ENCODE measurements at places on chromosomes 3 and 15.

- no peak for DNase-seq
Observed at GRCh38 chr3:192564611-192565010, 162.7 kb downstream of the FGF12 start.

GRCh38 chr3:123584284-123584987 lies 417 bp downstream of the HACD2 start:
- DNase-seq, result peak; percentile 80

- no peak for DNase-seq
Observed at GRCh38 chr3:31065765-31066164, 171.3 kb upstream of the GADL1 start.

GRCh38 chr3:12777171-12777570 lies 18.1 kb upstream of the TMEM40 start:
- DNase-seq, result no peak

DNA sequence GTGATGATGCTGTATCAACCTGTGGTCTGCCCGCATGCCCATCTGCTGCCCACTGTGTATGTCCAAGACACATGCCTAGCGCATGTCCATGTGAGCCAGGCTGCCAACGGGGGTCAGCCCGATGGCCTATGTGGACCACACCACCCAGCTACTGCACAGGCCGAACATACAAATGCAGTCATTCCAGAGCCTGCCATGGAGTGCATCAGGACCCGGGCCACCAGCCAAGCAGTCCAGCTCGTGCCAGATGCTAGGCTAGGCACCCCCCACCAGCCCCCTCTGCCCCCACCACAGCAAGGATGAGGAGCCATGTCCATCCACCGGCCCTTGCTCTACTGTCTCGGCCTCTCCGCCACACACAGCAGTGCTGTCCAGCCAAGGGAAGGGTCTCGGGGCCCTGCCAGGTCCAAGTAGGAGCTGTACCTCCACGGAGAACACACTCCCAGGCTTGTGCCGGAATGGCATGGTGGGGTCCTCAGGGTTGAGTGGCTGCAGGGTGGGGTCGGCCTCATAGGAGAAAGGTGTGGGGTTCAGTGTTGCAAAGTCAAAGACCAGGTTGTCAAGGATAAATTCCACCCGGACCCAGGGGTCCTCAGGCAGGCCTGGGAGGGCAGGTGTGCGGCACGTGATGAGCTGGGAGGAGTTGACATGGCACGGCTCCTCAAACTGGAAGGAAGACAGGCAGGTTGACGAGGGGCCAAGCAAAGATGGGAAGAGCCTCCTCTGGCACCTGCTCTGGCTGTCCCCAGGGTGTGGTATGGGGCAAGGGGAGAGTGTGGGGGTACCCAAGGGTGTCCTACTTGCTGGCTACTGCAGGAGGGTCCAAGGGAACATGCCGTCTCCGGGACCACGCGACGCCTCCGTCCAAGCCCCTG lies 15.3 kb downstream of the PLXNB1 start:
- DNase-seq, result peak; percentile 40

GRCh38 chr3:176872771-176873209 lies 324.5 kb downstream of the TBL1XR1 start:
- DNase-seq, result no peak

DNA sequence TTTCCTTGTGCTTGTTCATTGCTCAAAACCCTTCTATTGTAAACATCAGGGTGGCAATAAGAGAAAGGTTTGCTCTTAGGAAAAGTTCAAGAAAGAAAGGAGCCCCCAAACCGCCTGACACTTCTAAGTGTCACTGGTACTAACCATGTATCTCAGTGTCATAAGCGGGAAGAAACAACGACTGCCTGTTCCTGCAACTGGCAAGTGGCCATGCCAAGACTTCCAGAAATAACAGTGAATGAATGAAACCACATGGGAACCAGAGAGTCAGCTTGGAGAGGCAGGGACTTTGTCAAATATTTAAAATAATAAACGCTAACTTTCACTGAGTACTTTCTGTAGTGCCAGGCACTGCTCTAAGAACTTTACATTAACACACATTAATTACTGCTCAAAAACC lies 1.1 kb downstream of the PLSCR2 start:
- no peak for DNase-seq

DNA sequence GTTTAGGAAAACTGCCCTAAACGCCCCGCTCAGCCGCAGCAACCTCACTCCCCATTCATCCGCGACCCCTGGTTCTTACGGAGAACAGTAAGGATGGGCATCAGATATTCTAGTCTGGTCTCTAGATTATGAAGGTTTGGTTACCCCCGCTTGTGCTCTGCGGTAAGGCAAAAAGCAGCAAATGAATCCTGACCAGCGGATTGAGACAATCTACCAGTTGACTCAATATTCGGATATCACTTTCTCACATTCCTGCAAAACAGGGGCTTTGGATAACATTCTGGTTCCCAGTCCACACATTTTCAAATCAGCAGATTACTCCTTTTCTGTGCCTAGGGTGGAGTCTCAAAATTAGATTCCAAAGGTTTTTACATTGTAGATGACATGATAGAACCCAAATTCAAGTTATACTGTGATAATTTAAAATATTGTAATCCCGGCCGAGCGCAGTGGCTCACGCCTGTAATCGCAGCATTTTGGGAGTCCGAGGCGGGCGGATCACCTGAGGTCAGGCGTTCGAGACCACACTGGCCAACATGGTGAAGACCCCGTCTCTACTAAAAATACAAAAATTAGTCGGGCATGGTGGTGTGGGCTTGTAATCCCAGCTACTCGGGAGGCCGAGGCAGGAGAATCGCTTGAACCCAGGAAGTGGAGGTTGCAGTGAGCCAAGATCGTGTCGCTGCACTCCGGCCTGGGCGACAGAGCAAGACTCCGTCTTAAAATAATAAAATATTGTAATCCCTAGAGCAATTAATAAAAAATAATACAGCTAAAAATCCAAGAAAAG lies 1.1 kb upstream of the CYFIP1 start:
- no peak for DNase-seq

GRCh38 chr15:83698294-83698693 lies 44.4 kb downstream of the ADAMTSL3 start:
- DNase-seq, result no peak

- no peak for DNase-seq
Observed at GRCh38 chr15:88651971-88652370, 13.2 kb downstream of the ISG20 start.

DNA sequence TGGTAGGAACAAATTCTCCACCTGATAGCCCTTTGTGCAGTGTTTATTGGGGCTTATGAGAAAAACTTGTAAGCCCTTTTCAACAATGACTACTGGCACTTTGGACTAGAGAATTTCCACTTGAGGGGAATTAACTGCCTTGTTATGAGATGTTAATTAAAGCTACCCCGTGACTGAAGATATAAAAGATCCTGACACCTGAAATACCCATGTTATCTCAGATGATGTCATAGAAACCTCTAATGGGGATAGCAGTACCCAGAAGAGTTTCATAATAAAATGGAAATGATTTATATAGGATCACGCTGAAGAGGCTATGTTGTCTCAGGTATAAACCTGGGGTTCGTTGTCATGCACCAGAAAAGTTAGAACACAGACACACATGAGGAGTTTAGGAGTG lies 14.5 kb upstream of the STAC start:
- DNase-seq, result no peak

GRCh38 chr3:102790747-102791325 lies 356.0 kb downstream of the ZPLD1 start:
- no peak for DNase-seq

DNA sequence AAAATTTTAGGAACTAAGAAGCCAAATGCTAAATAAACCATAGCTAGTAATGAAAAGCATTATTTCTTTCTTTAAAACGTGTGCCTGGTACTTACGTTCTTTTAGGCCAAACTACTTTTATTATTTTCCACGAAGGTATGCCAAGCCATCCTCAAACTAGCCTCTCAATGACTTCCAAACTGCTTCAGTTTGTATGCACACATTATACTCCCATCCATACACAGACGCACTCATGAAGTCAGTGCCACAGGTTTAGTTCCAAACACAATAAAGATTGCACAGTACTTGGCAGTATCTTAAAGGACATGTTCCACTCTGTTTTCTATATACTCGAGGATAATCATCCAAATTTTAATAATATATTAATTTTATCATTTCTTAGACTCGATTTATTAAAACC lies 609.2 kb upstream of the ZNF385D start:
- DNase-seq, result no peak

DNA sequence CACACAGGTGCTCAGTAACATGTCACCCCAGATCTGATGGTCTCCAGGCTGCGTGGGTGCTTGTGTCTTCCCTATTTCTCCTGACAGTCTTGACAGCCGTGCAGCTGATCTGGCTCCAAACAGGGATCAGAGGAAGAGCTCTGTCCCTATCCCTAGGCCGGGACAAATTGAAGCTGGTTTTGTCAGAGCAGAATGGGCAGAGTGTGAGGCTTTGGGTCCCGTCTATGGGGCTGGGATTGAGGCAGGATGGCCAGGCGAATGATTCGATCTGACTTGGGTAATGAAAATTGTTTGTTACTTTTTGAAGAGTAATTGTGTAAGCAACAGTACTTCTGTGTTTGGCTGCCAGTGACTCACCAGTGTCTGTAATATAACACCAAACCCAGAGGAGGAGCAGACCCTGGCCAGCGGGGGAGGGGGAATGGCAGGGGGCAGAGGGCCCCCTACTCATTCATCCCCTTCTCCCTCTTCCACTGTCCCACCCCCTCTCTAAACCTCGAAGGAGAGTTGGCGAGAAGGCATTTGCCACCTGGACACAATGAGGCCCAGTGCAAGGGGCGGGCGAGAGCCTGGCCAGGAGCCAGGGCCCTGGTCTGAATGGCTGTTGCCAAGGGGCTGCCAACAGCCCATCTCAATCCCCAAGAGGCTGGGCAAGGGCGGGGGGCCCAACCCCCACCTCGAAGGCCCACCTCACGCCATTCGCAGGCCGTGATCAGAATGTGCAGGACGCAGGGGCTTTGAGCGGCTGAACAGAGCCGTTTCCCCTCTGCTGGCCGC lies 4.9 kb upstream of the MAGEF1 start:
- peak; percentile 58 for DNase-seq

GRCh38 chr15:26232691-26233090 lies 369.6 kb upstream of the ATP10A start:
- DNase-seq, result no peak

DNA sequence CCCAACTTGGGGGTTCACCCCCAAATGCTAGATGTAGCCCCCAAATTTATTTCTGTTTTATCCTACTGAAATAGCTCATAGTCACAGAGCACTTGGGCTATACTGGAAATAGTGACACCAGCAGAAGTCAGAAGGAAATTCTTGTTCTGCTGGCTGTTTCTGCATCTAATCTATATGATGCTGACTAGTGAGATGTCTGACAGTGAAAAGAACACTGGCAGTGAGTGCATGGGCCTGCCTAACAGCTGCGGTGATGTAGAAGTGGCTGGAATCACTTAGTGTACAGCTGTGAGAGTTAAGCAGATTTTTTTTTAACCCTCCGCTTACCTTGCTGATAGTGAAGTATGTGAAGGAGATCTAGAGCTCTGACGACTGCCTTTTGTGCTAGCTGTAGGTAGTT lies 14.0 kb downstream of the TTC14 start:
- no peak for DNase-seq

GRCh38 chr3:161026612-161027510 lies 78.3 kb downstream of the B3GALNT1 start:
- DNase-seq, result no peak

DNA sequence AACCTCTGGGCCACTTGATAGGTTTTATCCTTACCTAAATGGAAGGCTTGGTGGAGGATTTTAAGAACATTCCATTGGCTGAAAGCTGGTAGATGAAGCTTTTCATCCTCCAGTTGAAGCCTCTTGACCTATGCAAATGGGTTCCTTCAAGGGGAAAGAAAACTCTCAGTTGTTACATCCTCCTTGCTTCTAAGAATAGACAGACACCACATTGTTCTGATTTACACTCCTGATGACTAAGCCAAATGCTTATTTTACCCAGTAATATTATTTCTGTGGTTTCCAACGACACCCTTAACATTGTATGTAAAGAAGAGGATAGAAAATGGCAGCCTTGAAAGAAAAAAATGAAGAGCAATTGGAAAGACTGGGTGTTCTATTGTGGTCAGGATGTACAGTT lies 480.5 kb downstream of the OTOL1 start:
- no peak for DNase-seq

- DNase-seq, result no peak
Observed at GRCh38 chr3:112374333-112374734, 41.4 kb downstream of the CD200 start.

GRCh38 chr3:141212101-141212500 lies 19.5 kb upstream of the PXYLP1 start:
- DNase-seq, result no peak

DNA sequence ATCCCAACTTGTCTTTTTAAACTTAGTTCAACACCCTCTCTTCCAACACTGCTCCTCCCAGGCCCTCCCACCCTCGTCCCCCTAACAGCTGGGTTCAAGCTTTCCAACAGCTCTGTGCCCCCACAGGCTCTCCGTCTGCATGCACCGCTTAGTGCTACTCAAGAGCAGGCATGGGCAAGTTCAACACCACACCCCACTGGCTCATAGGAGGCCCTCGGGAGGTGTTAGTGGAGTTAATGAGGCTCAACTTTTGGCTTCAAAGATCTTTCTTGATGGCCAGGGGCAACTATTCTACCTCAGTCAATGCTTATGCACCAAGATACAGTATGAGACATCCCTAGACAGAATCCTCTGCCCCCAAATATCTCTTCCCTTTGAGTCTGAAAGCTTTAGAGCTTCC lies 114.4 kb downstream of the ANP32A start:
- DNase-seq, result no peak

- DNase-seq, result no peak
Observed at GRCh38 chr3:10928961-10929471, 63.5 kb upstream of the SLC6A1 start.

DNA sequence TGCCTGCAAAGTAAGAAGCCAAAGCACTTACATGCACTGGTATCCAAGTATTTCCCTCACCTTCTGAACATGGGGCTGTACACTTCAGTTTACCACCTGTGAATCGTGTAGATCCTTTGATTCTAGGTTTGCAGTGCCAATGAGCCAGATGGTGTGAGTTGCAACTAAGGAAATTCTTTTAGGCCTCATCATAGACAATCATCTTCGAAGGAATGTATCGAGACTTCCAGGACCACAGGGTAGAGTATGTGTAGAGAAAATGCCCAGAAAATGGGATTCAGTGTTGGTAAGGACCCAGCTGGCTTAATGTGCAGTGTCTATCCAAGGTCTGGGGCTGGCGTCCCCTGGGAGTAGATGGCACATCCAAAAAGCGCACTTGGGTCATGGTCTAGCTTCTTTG lies 323.2 kb upstream of the TPM1 start:
- no peak for DNase-seq

- no peak for DNase-seq
Observed at GRCh38 chr3:106610362-106610959, 741.6 kb upstream of the CBLB start.

DNA sequence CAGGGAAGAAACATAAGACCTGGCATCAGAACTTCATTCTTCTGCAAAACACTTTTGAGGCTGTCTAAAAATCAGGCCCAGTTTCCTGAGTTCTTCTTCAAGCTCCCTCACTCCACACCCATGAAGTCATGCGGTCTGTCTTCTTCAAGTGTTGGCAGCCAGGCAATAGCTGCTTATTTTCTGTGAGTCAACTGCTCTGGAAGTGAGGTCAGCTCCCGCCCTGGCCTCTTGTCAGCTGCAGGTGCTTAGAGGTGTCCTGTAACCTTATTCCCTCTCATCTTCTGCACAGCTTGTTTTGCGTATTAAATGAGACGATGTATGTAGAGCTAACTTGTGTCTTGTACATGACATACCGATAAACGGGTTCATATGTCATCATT lies 226.1 kb downstream of the ADAMTS17 start:
- no peak for DNase-seq

- no peak for DNase-seq
Observed at GRCh38 chr15:75669191-75669878, 21.6 kb downstream of the SNX33 start.
